Fibroblast of pulmonary artery (primary cell): ENCODE measurements at places on chromosomes 5 and 9.

GRCh38 chr5:148827723-148828122 is 1.3 kb downstream of the ADRB2 start:
- no peak for DNase-seq

GRCh38 chr5:174719793-174720611 is 4.4 kb upstream of the MSX2 start:
- no peak for DNase-seq

DNA sequence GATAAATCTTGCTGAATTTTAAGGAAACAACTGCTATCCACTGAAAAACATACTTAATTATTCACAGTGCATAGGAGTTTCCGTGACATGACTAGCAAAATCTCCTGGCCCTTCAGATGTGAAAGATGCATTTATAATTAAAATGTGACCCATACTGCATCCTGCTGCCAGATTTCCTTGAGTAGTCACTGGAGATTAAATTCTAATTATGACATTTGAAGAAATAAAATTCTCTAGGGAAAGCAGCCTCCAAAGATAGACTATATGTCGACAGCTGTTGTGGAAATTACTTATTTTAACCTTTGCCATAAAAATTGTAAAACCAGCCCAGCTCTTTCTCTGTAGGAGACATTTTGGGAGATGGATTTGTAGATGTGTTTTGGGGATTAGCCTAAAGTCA is 193.6 kb upstream of the SMC2 start:
- DNase-seq: no peak

- DNase-seq: no peak
These were observed 61.4 kb downstream of the SERINC5 start for GRCh38 chr5:80194468-80194867.

- no peak for DNase-seq
These were observed 65.3 kb upstream of the NTRK2 start for GRCh38 chr9:84604223-84604622.

DNA sequence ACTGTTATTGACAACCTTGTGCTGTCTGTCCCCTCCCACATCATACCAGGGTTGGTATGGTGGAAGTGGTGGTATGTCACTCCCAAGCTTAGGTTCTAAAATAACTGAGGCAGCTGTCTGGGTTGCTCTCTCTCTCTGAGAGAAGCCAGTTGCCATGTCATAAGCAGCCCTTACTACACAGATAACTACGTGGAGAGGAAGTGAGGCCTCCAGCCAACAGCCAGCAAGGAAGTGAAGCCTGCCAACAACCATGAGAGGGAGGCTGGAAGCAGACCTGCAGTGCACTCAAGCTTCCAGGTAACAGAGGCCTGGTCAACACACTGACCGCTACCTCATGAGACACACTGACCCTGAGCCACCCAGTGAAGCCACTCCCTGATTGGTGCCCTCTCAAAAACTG is 18.6 kb downstream of the CTNNAL1 start:
- peak; percentile 88 for DNase-seq

- DNase-seq: peak; percentile 94
These were observed 49.3 kb downstream of the DUSP1 start for GRCh38 chr5:172721455-172722326.

DNA sequence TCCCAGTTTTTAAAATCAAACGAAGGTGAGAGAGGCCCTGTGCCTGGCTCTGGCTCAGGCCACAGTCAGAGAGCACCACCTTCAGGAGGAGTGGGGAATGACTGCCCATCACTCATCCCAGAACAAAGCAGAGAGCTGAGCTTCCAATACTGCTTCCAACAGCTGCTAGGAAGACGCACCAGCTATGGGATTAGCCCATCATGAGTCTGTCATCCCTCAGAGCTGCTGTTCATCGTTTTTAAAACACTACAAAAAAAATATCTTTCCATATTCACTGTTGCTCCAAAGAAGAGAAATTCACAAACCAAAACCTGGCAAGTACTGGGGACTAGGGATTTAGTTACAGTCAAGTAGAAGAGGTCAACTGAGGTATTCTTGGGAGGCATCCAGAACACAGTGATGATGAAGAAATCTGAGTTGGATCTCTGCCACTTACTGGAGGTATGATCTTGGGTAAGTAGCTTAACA is 102.4 kb downstream of the CDK5RAP2 start:
- peak; percentile 95 for DNase-seq

GRCh38 chr5:137379555-137380286 is 119.4 kb downstream of the SPOCK1 start:
- DNase-seq: no peak

DNA sequence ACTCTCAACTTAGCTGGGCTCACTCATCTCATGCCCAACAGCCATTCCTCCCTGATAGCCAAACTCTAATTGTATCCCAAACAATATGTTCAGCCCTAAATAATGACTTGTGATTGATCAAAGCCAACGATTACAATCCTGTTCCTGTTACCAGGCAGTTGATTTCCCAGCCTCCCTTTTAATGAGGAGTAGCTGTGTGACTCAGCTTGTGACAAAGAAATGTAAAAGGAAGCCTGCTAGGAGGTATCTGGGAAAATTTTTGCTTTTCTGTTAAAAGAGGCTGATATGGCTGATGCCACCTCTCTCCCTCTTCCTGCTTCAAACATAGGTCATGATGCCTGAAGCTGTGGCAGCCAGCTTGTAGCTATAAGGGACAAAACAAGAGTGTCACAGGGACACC is 19.6 kb upstream of the ENC1 start:
- no peak for DNase-seq

DNA sequence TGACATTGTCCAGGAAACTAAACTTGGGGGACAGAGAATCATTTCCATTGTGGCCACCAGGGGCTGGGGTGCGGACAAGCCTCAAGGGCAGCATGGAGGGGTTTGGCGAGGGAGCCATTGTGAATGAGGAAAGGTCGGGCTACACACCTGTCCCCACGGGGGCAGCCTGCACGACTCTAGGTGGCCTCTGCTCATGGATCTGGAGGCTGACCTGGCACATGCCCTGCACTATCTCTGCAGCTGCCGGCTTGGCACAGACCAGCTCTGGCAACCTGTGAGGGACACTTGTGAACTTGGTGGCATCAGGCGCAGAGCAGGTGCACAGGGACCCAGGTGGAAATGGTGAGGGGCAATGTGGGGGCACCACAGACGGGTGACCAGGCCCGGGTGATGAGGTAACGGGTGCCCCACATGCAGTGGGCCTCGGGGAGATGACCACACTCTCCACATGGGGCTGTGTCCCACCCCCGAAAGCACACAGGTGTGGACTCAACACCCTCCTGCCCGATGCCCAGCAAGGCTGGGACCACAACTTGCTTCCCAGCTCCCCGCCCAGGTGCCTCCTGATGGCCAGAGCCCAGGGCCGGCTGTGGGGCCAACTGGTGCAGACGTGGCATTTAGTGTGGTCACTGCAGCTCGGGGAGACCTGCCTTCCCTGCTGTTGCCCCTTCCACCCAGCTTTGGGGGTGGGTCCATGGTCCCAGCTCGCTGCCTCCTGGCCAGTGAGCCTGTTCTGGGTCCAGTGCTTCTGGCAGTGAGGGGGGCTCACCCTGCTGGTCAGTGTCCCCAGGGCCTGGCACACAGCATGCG is 60.9 kb upstream of the UBAC1 start:
- no peak for DNase-seq

GRCh38 chr9:21549251-21549765 is 67.2 kb upstream of the IFNE start:
- DNase-seq: peak; percentile 99

DNA sequence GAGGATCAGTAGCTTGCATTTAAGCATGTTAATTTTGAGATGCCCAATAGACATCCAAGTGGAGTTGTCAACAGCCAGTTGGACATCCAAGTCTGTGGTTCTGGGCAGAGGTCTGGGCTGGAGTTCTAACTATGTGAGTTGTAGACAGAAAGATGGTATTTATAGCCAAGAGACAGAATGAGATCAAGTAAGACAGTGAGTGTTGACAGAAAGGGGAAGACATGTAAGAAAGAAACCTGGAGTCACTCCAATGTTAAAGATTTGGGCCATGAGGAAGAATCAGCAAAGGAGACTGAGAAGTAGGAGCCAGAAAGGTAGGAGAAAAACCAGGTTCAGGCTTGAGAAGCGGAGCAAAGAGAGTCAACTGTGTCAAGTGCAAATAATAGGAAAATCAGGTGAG is 95.5 kb upstream of the PUM3 start:
- DNase-seq: no peak

DNA sequence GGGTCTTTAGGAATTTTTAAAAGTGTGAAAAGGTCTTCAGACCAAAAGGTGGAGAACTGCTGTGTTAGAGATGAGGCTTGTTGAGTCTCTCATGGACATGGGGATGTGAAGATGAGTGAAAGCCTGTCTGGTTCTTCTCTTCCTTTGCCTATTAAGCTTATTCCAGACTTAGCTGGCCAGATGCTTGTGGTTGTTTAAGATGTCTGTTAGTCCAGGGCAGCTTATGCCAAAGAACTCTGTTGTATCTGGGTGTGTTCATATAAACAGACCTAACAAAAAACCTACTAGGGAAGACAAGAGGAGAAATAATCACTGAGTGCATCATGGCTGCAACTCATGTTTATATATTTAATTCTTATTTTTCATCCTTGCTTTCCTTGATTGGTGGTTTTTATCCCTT is 57.5 kb upstream of the NCS1 start:
- DNase-seq: no peak

- peak; percentile 22 for DNase-seq
These were observed 21.0 kb downstream of the RALGPS1 start for GRCh38 chr9:126935630-126936029.

- DNase-seq: peak; percentile 65
These were observed 265.4 kb upstream of the KLF9 start for GRCh38 chr9:70679845-70680244.

DNA sequence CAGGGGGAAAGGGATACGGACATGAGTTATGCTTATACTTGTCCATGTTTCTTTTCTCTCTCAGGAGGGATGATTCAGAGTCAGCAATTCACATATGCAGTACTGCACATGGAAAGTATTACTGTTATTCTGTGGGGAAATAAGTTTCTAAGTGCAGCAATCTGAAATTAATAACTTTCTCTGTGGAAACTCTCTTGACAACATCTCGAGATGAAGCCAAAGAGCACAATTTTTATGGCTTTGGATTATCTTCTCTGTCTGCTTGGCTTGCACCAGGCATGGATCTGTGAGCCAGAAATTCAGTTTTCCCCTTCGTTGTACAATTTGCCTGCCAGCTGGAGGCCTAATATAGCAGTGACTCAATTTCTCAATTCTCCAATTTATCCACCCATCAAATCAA is 2.5 kb upstream of the NDFIP1 start:
- DNase-seq: peak; percentile 10

DNA sequence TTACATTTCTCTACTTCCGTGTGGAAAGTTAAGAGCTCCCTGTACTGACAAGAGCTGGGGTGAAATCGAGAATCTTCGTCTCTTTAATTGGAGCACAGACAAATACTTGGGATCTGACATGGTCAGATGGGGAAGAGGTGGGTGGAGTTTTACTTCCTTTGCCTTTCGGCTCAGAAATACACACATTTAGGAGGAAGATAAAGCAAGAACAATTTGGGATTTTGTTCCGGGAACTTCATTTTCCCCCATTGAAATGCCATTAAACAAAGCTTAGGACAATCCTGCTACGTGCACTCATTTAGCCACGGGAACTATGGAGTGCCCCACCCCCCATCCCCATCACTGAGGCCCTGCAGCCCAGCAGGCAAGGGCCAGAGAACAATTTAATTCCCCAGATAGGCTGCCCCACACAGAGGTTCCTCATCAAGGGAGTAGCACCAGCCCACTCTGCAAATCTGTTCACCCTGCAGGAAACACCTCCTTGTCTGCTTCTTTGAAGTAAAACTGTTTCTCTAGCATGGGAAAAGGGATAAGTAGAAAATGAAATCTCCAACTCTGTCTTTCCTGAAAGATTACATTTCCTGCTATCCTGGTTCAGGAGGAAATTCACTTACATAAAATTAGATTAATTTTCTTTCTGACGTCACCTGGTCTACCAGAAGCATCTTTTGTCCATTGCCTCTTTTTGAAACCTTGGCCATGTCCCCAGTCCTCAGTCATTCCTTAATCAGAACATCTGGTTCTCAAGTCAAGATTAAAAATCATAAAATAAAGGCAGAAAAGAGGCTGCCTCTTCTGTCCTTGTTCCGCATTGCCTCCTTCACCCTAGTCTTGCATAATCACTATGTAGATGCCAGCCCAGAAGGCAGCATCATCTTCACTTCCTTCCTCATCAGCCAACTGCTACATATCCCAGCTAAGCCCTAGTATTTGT is 206.4 kb downstream of the ENC1 start:
- peak; percentile 47 for DNase-seq

DNA sequence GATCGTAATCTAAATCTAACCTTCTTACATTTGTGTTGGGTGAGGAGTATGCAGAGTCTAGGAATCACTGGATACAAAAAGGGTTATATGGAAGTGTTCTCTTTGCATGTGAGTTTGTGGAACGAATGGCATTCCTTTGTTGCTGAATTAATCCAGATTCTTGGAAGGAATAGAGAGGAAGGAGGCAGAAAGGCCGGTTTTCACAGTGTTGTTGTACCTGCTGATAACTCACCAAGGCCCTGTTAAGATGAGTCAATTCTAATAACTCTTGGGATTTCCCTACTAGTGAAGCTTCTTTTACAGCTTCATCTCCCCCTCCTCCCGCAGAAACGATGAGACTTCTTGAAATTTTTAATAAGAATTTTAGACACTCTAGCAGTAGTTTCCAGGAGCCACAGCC is 84.0 kb downstream of the ZSWIM6 start:
- no peak for DNase-seq

- DNase-seq: peak; percentile 66
These were observed 465.7 kb upstream of the RGMB start for GRCh38 chr5:98307811-98308210.

DNA sequence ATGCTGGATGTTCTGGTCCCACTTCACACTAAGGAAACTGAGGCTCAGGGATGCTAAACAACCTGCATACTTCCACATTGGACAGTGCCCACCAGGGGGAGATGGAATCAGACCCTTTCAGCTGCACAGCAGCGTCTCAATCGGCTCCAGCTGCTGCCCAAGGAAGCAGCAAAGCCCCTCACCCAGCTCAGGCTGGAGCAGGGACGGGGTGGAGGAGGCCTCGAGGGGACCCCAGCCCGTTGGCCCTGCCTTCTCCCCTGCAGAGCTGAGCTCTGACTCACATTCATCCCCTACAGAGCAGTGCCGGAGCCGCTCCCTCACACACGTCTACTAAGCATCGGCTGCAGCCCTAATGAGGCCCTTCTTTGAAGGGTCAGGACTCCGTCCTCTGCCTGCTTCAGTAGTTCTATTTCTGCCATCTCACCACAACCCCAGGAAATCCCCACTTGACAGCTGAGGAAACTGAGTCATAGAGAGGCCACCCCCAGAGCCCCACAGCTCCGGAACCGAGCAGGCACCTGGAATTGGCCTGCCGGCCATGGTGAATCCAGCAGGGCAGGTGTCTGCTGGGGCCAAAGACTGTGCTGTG is 21.5 kb upstream of the SUSD3 start:
- DNase-seq: no peak

DNA sequence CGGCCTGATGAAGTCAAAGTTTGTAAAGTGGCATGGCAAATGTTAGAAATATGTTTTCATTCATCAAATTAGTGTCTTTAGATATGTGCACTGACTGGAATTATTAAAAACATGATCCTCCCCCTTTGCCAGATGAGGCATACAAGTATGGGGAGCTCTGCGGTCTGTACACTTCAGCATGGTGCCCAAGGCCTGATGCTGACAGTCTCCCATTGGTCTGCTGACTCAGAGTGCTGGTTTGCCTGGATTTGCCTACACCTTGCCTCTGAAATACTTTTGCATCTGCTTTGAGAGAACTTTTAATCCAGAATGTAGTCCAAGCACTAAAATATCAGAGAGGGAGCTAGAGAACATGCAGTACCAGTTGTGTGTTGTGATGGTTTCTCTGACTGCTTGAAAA is 354.3 kb upstream of the ACTBL2 start:
- DNase-seq: no peak
